ENCODE measurements at places on chromosomes 4 and X.

DNA sequence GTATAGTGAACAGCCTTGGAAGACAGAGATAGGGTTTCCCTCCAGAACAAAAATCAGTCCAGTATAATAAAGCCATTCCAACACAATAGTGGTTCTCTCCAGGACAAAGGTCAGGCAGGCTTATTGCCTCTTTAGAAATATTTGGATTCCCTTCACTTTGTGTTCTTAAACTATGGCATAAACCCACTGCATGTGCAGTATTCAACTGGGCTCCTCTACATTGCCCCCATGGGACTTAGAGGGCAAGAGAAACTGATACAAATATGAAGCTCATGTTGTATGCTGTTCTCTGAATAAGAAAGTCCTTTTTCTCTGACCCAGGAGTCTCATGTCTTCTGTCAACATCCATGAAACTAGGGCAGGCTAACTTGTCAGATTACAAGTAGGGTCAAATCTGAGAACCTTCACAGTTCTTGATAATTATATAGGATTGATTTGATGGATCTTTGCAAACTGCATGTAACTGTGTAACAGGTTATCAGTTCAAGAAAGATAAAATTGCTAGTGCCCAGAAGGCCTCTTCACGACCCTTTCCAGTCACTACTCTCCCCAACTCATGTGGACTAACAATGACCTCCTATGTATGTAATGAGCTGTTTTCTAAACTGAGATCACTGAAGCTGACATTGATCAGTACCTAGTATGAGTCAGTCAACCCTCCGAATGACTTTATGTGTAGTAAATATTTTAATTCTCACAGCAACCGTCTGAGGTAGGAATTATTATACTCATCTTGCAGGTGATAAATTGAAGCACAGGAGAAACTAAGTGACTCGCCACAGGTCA is 31.9 kb upstream of the FAM9C start:
- DNase-seq = no peak

- no peak for DNase-seq
These were observed 294.1 kb upstream of the SFRP2 start for GRCh38 chr4:154082760-154083535.

DNA sequence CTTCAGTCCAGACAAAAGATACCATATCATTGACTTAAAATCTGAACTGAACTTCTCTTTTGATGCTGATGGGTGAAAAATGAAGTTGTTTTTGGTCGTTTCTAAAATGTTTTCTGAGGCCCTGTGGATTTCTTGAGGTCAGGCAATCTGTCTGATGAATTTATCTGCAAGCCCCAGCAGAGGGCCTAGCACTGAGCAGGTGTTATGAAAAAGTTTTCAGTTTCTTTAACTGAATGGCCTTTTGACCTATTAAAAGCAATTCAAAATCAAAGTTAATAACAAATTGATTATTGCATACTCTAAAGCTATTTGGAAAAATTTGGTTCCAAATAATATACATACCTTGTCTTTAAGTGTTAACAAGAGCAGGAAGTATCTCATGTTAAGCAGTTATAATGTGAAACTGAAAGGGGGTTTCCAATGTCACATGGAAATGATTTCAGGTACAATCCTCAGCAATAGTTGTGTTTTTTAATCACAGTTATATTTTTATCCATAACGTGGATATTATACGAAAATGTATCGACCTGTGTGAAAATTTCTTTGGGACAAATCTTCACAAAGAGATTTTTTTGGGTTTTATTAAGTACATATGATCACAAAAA is 285.0 kb downstream of the SPANXN1 start:
- DNase-seq = no peak

DNA sequence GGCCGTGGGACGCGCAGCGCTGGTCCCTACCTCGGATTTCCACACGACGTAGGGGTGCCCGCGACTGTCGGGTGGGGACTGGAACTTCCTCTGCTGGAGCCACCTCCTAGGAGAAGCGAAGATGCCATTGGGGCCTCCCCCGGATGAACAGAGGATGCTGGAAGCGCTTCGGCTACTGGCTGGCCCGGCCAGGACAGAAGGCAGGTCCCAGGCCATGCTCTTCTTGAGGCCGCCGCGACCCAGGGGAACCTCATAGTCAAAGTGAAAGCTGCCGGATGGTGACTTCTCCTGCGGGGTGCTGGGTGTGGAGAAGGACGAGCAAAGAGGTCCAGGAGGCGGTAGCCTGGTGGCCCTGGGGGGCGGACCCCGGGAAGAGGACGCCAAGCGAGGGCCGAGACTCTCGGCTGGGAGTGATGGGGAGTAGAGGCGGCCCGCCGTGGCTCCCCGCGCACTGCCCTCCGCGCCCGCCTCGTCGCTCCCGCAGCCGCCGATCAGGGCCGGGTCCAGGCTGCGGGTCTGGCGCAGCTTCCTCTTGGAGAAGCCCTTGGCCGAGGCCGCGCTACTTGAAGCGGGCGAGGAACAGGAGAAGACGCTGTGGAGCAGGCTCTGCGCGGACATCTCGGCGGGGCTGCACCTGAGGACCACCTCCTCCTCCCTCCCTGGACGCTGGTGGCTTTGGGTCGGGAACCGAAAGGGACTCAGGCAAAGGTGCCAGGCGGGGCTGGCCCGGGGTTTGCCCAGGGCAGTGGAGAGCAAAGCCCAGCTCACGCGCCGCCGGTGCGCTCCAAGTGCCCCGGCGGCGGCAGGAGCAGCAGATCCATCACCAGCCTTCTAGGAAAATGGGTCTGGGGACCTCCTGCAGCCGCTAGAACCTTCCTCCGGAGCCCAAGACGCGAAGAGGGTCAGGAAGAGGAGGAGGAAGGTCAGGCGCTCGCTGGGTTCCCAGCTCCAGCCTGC is 1.2 kb downstream of the ARHGAP6 start:
- DNase-seq = no peak
